ENCODE measurements at places on chromosomes 5 and 9.

DNA sequence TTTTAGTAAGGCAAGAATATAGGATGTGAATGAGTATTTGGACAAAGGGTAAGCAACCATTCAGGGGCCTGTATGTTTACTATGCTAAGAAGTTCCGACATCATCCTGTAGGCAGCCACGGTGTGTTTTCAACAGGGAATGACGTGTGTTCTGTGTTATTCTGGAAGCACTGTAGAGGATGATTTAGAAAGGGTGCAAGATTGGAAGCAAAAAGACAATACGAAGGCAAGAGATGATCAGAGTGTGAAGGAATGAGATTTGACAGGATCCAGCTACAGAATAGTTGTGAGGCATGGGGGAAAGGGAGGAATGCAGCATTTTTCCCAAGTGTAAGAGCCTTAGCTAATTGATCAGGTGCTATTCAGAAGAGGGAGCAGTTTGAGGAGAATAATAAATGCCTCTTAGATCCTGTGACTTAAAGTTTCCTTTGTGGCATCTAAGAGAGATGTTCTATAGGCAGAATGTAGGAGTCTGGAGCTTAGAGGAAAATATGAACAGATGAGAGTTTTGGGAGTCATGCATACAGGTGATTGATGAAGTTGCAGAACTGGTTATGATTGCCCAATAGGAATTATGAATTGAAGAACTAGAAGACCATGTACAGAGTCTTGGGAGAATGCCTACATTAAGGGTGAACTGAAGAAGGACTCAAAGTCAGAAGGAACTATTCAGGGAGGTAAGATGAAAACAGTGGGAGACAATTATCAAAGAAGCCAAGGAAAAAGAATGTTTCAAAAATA lies 2.5 kb downstream of the SMC5 start:
- peak; percentile 33 for DNase-seq

DNA sequence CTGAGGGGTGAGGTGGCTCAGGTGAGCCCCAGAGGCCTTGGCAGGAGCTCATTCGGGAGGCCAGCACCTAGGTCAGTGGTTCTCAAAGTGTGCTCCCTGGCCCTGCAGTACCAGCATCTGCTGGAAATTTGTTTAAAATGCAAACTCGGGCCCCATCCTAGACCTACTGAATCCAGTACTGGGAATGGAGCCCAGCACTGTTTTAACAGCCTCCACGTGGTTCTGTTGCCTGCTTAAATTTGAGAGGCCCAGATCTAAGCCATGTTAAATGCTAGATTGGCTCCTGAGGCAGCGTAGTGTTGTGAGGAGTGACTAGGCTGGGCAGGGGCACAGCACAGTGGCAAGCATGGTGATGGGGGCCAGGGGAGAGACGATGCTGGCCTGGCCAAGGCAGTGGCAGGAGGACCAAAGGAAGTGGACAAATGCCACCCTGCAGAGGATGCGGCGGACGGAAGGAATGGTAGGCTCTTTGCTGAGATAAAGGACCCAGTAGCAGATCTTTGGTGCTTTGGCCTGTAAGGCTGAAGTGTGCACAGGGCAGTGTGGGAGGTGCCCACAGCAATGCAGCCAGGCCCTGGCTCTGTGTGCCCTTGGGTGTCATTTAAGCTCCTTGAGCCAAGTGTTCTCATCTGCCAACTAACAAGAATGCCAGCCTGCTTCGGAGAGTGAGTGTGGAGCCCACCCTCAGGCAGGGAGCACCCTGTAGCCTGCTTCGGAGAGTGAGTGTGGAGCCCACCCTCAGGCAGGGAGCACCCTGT lies 4.2 kb downstream of the PRR7 start:
- no peak for DNase-seq

DNA sequence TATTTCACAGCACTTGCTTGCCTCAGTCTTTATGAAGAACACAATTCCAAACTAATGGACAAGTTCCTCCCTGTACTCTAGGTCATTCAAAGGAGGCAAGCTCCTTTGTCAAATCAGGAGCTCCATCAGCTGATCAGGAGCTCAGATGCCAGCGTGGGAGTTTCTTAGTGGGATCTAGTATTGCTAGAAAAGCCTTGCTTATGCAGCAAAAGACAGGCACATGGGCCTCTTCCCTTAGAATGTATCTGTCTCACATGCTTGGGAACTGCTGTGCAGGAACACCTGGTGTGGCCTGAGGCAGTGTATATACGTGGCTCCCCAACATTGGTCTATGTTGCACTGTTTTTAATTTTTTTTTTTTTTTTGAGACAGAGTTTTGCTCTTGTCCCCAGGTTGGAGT lies 21.4 kb upstream of the HAVCR1 start:
- no peak for DNase-seq

- no peak for DNase-seq
Measured at GRCh38 chr9:109264877-109265587, 55.8 kb downstream of the EPB41L4B start.

- no peak for DNase-seq
Measured at GRCh38 chr5:16727755-16728325, 111.0 kb upstream of the RETREG1 start.

DNA sequence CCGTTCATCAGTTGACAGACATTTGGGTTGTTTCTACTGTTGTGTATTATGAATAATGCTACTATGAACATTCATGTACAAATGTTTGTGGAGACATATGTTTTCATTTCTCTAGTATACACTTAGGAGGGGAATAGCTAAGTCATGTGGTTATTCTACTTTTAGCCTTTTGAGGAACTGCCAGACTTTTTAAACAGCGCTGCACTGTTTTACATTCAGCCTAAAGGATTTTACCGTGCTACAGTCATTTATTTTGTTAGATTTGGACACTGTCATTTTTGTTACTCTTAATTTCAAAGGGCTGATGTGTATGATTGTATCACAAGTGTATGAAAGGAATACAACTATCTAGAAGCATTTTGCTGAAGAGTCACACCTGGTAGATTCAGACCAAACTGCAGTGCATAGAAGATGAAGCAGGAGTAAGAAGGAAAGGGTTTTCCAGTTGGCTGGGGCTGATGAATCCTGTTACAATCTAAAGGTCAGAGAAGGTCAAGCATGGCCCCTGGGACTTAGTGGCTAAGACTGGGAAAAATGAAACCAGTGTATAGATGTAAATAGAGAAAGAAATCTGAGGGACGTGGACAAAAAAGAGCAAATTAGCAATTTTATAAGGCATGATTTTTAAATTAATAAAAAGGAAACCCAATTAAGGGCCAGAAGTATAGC lies 509.7 kb downstream of the PSAT1 start:
- DNase-seq = peak; percentile 7

DNA sequence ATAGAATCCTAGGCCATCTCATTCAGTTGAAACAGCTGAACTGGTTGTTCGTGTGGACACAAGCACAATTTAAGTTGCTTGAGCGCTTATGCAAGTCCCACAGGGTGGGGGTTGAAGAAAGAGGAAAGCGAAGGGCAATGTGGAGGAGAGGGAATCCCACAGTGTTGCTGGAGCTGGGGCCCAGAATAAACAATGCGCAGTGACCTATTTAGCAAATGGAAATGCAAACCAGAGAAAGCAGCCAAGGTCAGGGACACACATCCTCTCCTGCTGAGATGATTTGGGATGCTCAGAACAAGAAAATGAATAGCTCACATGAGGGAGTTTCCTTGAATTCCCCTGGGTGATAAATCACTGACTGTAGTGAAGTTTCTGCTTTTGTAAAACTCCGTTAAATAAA lies 838.3 kb downstream of the TLE4 start:
- peak; percentile 0 for DNase-seq

- DNase-seq = peak; percentile 91
Measured at GRCh38 chr9:112059145-112059965, 115.7 kb downstream of the SUSD1 start.

DNA sequence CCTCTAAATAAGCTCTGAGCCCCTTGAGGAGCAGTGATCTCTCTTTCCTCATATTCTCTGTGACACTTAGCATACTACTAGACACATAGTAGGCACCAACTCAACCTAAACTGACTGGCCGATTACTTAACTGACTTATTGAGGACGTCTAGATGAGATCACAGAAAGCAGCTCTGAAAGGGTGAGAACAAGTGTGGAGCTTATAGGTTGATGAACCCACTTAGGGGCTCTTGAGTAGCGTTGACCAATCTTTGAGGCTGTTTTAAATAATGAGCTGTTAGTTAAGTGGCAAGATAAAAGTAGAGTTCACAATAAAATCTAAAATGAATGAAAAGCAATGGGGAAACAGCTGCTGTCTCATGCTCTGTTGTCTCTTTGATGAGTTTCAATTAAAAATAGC lies 124.7 kb upstream of the TNPO1 start:
- DNase-seq = no peak

- DNase-seq = peak; percentile 32
Measured at GRCh38 chr5:36206913-36207312, 34.8 kb downstream of the NADK2 start.

GRCh38 chr5:163269624-163270023 lies 167.8 kb upstream of the CCNG1 start:
- no peak for DNase-seq

DNA sequence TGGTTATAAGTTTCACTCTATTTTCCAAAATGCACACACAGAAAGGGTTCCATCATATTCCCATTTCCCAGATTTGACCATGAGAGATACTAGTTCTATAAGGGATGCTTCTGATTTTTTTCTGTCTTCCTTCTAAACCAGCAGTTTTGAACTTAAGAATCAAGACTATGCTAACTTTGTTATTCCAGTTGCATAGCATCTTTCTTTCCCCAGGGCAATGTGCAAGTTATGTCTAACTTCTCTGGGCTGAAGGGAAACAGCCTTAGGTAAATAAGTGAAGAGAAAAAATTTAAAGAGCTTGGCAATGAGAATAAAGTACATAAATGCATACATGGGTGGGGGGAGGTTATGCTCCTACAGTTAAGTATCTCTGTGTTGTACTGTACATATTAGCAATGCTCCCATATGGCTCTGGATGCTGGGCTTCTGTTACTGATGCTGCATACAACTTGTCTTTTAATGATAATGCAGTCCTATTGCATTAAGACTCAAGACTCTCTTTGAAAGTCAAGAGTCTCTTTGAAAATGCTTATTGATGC lies 125.8 kb upstream of the SLC12A2 start:
- DNase-seq = no peak

GRCh38 chr9:87059772-87060171 lies 112.5 kb upstream of the GAS1 start:
- no peak for DNase-seq

All from iris pigment epithelial cell (primary cell).